ENCODE measurements at places on chromosomes 1 and 21.

DNA sequence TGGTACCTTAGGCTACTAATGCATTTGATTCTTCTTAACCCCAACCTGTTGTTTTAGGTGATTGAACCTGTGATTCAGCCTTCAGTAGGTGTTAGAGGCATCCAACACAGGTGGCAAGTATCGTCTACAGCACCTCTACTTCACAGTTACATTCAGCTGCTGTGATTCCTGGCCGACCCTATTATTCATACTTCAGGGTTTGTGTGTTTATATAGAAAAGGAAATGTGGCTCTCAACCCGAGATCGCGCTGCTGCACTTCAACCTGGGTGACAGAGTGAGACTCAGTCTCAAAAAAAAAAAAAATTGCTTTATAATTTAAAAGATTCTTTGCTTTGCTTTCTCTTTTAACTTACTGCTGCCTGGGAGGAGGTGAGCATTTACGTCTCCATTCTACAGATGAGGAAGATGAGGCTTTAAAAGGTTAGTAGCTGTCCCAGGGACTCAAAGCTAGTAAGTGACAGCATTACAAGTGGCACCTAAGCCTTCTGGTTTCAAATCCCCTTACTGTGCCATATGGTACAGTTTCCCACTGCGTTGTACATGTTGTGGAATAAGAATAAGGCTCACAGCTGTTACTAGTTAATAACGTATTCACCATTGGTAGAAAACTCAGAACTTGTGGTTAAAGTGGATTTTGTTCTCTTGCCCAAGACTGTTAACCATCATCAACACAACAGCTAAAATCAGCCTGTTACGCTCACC is 9.9 kb upstream of the GPR25 start:
- DNase-seq, result no peak

DNA sequence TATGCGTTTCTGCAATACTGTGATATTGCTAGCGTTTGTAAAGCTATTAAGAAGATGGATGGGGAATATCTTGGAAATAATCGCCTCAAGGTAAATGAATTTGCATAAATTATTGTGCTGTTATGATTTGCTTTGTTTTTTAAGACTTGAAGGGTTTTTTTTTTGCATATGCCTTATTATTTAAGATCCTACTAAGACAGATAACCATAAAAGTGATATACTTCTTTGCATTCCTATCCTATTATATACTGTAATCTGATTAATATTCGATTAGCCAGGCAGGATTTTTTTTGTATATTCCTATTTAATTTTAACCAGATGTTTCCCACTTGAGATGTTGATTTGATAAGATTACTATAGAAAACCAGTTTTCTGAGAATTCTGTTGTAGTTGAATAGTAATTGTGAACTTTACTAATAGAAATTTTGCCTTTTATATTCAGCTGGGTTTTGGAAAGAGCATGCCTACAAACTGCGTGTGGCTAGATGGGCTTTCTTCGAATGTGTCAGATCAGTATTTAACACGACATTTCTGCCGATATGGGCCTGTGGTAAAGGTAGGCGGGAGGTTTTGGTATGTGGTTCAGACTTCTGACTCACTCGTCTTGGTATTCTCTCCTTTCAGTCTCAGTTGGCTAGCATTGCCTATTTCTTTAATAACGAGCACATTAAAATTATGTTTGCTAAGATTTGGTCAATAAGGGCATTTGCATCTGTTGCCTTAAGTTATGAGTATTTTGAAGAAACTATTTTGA is 56.8 kb downstream of the ZBTB17 start:
- peak; percentile 27 for DNase-seq

GRCh38 chr1:217620814-217621213 is 10.1 kb downstream of the GPATCH2 start:
- DNase-seq, result no peak

DNA sequence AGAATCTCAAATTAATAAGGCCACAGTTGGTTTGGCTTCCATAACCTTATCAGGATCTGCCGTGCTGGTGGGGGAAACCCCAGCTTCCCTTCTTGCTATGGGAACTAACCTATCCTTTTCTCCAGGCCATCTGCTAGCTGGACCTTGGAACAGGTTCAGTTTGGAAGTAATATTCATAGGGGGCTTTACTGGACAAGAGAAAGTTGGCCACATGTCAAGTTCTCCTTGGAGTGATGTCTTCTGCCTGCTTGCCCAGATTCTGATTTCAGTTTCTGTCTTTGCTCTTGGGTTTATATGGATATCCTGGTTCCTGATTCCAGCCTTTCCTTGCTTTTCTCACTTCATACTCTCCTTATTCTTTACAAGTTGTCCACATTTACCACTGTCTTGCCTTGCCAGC is 279.6 kb downstream of the ASTN1 start:
- DNase-seq, result no peak

- no peak for DNase-seq
These were observed 4.6 kb downstream of the BLACAT1 start for GRCh38 chr1:205451202-205451601.

GRCh38 chr1:11320153-11320936 is 47.3 kb downstream of the UBIAD1 start:
- DNase-seq, result peak; percentile 29

DNA sequence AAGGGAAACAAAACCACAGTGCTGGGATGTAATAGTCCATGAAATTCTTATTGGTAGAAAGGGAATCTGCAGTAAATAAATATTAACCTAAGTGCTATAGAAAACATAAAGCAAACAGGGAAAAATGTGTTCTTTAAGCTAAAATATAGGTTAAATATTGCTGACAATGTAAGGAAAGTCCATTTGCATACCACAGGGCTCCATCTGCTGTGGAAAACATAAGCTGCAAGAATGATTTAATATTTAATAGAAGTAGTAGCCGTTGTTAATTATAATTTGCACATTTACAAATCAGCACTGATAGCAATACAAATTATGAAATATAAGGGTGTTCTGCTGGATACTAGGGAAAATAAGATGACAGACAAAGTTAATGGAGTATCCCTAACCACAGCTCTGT is 444.9 kb upstream of the PKN2 start:
- DNase-seq, result no peak

GRCh38 chr1:247299723-247300381 is 31.8 kb downstream of the ZNF496 start:
- DNase-seq, result no peak

- DNase-seq, result peak; percentile 14
These were observed 703 bp downstream of the PUM1 start for GRCh38 chr1:31064718-31065309.

DNA sequence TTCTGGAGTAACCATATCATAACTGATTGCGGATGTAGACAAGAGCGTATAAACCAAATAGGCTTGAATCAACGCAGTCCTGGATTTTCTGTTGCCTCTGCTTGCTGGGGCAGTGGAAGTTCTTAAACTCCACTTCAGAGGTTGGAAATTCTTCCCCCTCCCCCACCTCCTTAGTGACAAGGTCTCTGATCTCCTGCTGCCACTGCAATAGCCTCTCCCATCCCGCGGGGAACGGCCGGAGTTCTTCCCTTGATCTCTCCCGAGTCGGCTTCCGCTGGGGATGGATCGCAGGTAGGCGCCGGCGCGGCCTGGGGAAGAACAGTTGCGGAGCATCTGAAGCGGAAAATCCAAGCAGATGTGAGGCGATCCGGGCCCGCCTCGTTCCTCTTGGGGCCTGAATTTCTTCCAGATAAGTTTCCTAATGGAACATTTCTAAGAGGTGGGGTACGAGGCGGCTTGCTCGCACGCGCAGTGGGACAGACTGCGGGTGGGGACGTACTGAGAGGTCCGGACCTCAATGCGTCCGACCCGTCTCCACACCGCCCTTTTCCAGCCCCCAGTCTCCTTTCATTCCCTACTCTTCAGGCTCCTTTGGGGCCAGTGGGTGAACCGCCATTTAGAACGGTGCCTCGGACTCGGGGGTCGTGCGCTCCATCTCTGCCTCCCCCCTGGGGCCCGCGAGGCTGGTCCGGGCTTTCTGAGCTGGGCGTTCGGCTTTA is 3.1 kb upstream of the SIM2 start:
- no peak for DNase-seq

- no peak for DNase-seq
These were observed 1.7 kb upstream of the SUMO3 start for GRCh38 chr21:44819283-44820243.

DNA sequence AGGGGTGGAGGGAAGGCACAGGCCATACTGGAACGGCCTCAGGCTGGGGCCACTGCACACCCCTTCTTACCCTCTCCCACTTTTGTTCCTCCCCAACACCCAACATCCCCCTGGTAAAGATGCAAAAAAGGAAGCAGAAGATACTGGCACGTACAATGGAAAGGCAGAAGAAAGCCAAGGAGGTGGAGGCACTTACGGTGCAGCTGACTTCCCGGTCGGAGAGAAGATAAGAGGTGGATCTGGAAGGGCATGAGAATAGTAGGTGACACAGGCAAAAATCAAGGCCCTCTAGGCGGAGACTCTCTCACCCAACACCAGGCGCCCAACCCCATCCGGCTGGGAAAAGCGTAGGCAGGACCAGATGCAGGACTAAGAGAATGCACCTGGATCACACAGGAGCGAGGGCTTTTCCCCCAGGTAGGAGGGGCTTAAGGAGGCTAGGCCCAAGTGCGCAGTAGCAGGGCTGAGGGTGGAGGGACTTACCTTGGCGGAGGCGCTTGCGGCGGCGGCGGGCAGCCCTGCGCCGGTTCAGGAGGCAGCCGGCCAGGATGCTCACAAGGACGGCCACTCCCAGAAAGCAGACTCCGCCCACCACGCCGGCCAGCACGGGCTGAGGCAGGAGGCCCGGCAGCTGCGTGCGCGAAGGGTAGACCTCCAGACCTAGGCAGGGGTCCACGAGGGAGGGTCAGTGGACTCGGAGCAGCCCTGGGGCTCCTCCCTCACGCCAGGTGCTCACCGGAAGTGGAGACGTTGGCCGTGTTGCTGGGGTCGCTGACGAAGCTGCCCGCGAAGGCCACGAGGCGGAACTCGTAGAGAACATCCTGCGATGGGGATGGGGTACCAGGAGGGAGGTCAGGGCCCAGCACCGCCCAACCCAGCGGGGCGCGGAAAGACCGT is 4.1 kb upstream of the TAGLN2 start:
- no peak for DNase-seq
